ENCODE measurements at places on chromosomes 4 and X.

DNA sequence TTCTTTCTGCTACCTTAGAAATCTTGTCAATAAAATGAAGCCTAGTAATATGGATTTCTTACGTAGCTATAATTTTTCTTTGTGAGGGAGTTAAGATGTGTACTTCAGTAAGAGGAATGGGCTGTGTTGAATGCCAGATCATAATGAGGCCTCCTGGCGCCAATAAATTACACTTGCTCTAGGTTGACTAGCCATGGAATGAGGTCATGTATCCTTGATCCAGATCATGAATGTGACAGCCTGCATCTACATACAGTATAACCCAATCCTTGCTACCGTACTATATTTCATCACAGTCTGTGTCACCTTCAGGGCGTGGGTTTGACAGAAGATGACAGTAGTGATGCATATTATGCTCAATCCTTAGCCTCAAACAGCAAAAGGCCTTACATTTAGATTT lies 36.2 kb downstream of the NHS start:
- no peak for DNase-seq

DNA sequence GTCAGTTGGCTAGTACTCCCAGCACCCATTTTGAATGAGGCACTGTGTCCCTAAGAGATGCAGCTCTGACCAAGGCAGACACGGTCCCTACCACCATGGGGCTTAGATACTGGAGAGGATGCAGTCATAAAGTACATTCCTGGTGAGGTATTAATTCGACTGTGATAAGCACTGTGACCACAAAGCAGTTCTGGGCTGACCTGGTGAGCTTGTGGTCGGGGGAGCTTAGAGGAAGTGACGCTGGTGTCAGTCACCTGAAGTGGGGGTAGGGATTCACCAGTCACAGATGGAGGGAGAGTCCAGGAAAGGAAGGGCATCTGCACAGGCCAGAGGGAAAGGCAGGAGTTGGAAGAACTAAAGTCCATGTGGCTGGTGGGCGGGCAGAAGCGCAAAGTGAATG lies 15.8 kb upstream of the CLTRN start:
- no peak for DNase-seq

DNA sequence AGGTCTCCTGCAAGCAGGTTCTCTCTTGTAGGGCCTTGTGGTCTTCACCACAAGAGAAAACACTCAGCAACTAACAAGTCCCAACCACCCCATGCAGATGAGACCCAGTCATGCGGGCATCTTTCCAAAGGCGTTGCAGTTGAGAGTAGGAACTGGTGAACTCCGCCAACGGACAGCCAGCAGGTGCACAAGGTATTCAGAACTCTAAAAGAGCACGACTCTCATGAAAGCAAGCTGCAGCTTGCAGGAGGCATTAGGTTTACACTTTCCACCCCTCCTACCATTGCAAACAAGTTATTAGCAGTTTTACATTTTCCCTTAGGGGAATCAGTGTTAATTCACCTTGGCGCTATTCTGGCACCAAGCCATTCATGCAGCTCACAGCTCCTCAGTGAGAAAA lies 173.4 kb upstream of the KIT start:
- no peak for DNase-seq

DNA sequence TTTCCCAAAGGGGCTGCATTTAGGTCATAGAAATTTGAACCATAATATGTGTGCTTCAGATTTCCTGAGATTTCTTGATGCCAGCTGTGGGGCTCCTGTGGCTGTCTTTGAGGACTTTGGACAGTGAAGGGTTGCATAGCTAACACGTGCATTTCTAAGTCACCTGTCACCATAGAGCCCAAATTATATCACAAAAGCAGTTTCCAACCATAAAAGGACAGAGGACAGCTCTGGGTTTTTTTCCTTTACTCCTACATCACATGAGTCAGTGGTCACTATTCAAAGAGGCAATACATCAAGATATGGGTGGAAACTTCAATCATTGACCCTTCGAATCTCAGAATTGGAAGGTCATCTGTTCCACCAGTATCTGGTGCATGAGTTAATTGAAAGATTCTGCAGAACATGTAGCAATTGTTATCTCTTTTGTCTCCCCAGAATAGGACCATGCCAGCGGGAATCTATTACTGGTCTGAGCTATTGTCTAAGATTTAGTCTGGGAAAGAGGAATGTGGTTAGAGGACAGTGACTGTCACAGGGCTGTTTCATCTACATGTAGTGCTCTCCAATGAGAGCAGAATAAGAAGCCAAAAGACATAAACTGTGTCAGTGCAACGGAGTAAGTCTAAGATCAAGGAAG lies 133.5 kb downstream of the AASDH start:
- no peak for DNase-seq

GRCh38 chrX:110420771-110421499 lies 62.3 kb downstream of the RTL9 start:
- DNase-seq: no peak

GRCh38 chr4:80263541-80264351 lies 2.7 kb upstream of the FGF5 start:
- peak; percentile 27 for DNase-seq

- DNase-seq: no peak
Measured at GRCh38 chr4:9792381-9792780, 10.9 kb downstream of the DRD5 start.

DNA sequence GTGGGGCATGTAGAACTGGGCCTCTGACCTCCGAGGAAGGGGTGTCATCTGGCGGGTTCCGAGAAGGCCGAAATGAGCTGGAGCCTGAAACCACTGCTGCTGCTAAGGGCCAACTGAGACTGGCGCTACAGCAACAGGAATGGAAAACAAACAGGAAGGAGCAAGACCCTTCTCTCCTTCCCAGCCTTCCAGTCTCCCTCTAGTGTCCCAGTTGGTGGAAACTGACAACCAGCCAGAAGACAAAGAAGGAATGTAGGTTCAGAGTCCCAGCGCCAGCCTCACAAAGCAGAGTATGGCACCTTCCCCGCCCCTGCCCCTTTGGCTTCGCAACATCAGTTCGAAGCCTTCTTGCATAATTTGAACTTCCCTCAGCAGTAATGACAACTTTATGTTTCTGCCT lies 24.4 kb upstream of the PDZD4 start:
- DNase-seq: no peak

GRCh38 chr4:94721310-94721709 lies 36.4 kb upstream of the BMPR1B start:
- no peak for DNase-seq

DNA sequence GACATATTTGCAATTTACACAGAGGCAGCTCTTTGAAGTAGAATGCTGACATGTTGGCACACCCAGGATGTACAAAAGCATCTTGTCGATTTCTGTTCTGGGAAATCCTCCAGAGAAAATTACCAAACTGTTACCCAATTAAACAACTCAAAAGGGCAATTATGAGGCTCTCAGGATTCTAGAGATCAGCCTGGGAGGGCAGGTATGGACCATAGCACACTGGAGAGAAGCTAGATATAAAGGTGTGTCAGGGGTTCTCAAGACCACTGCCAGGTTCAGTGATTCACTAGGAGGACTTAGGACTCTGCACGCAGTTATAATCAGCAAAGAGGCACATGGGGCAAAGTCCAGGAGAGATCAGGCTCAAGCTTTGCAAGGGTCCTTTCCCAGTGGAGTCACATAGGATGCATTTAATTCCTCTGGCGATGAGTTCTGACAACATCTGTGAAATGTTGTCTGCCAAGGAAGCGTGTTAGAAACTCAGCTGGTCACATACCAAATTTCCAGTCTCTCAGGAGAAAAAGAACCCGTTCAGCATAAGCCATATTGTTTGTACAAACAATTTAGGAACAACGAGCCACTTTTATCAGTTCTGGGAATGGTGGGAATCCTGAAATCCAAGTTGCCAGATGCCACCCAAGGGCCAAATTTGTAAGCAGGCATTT lies 100.8 kb downstream of the SYTL5 start:
- DNase-seq: no peak

DNA sequence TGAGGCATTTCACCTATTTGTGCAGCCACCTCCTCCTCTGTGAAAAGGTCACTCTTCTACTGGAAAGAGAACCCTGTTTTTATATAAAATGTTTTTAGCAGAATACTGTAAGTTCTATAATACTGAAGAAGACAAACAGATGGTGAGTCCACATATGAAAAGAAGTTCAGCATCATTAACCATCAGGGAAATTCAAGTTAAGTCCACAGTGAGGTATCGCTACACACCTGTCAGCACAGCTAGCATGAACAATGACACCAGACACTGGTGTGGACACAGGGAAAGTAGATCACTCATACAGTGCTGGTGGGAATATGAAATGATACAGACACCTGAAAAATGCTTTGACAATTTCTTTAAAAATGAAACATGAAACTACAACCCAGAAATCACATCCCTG lies 133.0 kb downstream of the MAD2L1 start:
- DNase-seq: no peak

DNA sequence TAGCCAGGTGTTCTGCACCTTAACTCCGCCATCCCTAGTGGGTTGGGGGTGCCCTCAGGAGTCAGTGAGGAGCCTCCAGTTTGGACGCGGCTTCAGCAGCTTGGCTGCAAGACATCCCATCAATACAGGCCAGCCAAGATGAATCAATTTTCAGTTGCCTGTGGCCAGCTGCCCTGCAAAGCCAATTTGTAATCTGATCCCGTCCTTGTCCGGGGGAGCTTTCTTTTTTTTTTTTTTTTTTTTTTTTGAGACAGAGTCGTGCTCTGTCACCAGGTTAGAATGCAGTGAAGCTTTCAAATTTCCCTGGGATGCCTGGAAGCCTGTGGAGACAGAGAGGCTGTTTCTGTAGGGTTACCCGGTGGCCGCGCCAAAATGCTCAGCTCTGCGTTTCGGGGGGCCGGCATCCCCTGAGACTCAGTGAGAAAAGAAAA lies 192.5 kb downstream of the ASMT start:
- peak; percentile 39 for DNase-seq

GRCh38 chrX:138877746-138878145 lies 166.2 kb upstream of the FGF13 start:
- DNase-seq: no peak

DNA sequence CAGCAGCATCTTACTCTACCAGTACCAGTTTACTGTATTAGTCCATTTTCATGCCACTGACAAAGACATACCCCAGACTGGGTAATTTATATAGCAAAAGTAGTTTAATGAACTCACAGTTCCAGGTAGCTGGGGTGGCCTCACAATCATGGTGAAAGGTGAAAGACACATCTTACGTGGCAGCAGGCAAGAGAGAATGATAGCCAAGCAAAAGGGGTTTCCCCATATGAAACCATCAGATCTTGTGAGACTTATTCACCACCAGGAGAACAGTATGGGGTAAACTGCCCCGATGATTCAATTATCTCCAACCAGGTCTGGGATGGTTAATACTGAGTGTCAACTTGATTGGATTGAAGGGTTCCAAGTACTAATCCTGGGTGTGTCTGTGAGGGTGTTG lies 69.3 kb downstream of the YIPF6 start:
- DNase-seq: no peak

- no peak for DNase-seq
Measured at GRCh38 chr4:74632634-74633033, 161.7 kb downstream of the BTC start.

- peak; percentile 36 for DNase-seq
Measured at GRCh38 chr4:16896881-16897750, 1.3 kb downstream of the LDB2 start.

- no peak for DNase-seq
Measured at GRCh38 chrX:15525664-15526416, 25.2 kb downstream of the BMX start.

Measured in right kidney (tissue), 9 donors.